ENCODE measurements at places on chromosomes 1 and 21. TPM values are rescaled to one million over a fixed set of nuclear protein-coding genes. Genes with fewer than 3 reads are reported as not detected.
A peak's percentile ranks its signal among the peaks of the same experiment; 100 is the strongest.

DNA sequence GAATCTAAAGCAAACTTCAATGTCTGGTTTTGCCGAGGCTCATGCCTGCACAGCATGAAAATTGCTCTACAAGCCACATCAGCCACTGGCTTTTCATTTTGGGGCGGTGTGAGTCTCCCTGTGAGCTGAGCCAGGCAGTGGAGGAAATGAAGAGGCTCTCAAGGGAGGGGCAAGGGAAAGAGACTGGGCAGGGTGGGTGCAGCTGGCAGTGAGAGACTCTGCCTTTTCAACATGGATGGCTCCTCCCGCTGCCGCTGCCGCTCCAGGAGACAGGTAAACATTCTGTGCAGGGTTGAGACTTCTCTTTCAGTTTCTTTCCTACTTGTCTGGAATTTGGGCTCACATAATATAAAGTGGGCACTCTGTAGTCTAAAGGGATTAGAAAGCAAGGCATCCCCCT, 11.3 kb upstream of the CTSE start:
- H3K4me3 ChIP-seq = no peak overlapping the region
- H3K27ac ChIP-seq = no peak overlapping the region
- H3K36me3 ChIP-seq = no peaks in the 10 kb centered on the region
- peaks cover 64% of the 10 kb centered on the region for H3K27me3 ChIP-seq

- no peak for DNase-seq
- H3K27ac ChIP-seq = peak overlapping the region; percentile 71
- H3K4me3 ChIP-seq = no peak overlapping the region
- no peaks in the 10 kb centered on the region for H3K27me3 ChIP-seq
Observed at GRCh38 chr1:172394141-172394751, 26.2 kb upstream of the C1orf105 start.

- H3K36me3 ChIP-seq = no peaks in the 10 kb centered on the region
- no peak overlapping the region for H3K27ac ChIP-seq
- no peak for DNase-seq
- peaks cover 16% of the 10 kb centered on the region for H3K4me1 ChIP-seq
- no peaks in the 10 kb centered on the region for H3K27me3 ChIP-seq
Observed at GRCh38 chr1:183227422-183228346, 41.6 kb downstream of the LAMC2 start.

DNA sequence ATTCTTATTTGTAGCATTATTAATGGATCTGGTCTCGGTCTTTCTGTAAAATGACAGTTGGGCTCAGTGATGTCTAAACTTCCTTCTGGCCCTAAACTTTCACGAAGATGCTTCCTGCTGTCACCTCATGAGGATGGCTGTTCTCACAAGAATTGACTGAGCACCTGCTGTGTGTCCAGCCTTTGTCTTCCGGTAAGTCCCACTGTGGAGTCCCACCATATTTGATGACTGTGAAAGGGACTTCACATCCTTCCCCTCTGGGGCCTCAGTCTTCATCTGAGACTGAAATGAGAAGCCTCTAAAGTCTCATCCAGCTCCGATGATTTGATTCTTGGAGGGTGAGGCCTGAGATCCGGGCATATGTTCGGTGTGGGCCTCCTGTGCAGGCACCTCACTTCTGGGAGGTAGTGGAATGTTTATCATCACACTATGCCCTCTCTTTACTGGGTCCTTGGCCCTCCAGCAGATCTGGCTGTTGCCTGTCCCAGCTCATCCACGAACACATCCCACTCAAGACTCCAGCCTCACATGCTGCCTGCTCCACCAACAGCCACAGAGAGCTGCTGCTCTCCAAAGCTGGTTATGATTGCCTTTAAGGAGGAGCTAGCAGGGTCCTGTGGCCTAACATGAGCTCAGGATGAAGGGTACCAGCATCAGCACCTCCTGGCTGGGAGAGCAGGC, 95.8 kb downstream of the KCNN3 start:
- peaks cover 29% of the 10 kb centered on the region for H3K27me3 ChIP-seq
- no peaks in the 10 kb centered on the region for H3K4me1 ChIP-seq

- H3K27ac ChIP-seq = no peak overlapping the region
- DNase-seq = no peak
- H3K4me3 ChIP-seq = no peak overlapping the region
- H3K36me3 ChIP-seq = peaks cover 27% of the 10 kb centered on the region
Observed at GRCh38 chr1:145846201-145846612, 777 bp downstream of the NUDT17 start.

DNA sequence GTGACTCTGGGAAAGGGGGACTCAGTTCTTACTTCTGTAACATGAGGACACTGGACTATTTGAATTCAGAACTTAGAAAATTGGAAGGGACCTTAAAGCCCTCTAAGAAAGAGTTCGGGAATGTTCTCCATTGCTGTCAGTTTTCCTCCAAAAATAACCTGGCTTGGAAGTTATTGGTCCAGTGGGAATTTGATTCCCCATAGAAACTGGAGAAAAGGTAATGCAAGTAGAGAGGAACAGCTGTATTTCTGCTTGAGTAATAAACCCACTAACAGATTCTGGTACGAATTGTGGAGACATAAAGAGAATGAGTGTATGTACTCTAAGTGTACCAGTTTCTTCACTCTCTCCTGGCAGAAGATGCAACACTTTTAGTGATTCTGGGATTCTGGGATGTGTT, 1.8 kb downstream of the ZBED6 start:
- peak overlapping the region; percentile 98 for H3K27ac ChIP-seq
- H3K4me1 ChIP-seq = peaks cover 45% of the 10 kb centered on the region
- H3K36me3 ChIP-seq = peaks cover 22% of the 10 kb centered on the region
- DNase-seq = no peak

DNA sequence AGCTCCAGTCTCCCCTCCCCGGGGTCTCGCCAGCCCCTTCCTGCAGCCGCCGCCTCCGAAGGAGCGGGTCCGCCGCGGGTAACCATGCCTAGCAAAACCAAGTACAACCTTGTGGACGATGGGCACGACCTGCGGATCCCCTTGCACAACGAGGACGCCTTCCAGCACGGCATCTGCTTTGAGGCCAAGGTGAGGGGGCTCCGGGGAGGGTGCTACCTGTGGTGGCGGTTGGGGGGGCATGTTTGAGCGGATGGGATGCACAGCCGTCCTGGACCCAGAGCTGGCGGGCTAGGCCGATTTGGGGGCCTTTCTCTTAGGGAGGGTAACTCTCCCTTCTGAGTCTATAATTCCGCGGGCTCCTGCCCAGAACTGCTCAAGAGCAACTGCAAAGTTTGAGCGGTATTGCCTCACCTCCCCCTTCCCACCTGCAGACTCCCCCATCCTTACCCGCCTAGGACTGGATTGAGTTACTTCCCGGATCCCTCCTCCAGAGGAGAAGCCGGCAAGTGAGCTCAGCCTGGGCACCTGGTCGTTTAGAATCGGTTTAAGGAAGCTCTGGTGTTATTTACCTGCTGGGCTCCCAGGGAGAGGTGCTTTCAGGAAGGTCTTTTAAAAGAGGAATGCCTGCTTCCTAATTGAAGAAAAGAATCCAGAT, 730 bp downstream of the NOS1AP start:
- H3K4me3 ChIP-seq = peak overlapping the region; percentile 77
- H3K36me3 ChIP-seq = no peaks in the 10 kb centered on the region
- H3K27me3 ChIP-seq = peaks cover 54% of the 10 kb centered on the region
- no peak for DNase-seq
- H3K4me1 ChIP-seq = peaks cover 19% of the 10 kb centered on the region

- peaks cover 4% of the 10 kb centered on the region for H3K4me1 ChIP-seq
- H3K4me3 ChIP-seq = no peak overlapping the region
- H3K27ac ChIP-seq = no peak overlapping the region
Observed at GRCh38 chr1:201404722-201405483, 5.8 kb upstream of the LAD1 start.

DNA sequence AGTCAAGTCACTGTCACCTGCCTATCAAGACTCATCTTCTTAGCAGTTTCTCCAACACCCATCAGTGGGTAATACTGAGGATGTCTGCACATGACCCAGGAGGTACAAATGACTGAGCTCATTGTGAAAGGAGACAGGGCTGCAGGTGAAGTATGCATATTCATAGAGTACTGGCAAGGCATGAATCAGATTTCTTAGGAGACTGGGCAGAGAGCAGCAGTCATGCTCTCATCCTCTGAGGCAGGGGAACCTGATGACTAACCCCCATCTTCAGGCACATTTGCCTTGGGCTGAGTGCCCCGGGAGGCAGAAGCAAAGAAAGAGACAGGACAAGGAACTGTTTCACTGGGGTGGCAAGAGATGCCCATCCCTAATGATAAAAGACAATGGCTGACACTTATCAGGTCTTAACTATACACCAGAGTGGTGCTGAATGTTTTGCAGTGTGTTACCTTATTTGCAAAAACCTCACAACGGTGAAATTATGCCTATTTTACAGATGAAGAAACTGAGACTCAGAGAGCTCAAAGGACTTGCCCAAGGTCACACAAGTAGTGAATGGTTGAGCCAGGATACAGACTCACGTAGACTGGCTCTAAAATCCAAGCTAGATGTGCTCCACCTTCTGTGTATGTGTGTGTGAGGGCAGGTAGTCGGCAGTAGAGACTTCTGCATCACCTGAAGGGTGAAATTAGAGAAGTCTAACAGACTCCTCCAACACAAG, 9.2 kb upstream of the GRHL3 start:
- peaks cover 2% of the 10 kb centered on the region for H3K27me3 ChIP-seq
- no peak overlapping the region for H3K4me3 ChIP-seq
- no peak overlapping the region for H3K27ac ChIP-seq
- peaks cover 12% of the 10 kb centered on the region for H3K4me1 ChIP-seq

DNA sequence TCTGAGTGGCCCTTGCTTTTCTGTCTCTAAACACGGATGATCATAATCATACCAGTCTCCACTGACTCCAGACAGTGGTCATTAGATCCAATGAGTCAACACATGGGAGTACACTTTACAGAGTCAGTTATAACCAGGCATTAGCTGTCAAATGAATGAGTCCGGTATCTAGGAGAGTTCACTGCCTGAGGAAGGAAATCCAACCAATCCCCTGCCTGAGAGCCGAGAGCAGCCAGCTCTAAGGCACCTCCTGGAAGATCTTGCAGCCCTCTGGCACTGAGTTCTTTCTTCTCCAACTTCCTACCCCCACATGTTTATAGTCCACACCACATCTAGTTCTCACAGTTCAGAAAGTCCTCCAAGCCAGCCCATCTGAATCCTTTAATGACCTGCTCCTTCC, 29.4 kb upstream of the RBM15 start:
- no peak for DNase-seq
- no peaks in the 10 kb centered on the region for H3K36me3 ChIP-seq
- no peak overlapping the region for H3K4me3 ChIP-seq
- peaks cover 4% of the 10 kb centered on the region for H3K27me3 ChIP-seq
- H3K4me1 ChIP-seq = peaks cover 25% of the 10 kb centered on the region
- no peak overlapping the region for H3K27ac ChIP-seq

DNA sequence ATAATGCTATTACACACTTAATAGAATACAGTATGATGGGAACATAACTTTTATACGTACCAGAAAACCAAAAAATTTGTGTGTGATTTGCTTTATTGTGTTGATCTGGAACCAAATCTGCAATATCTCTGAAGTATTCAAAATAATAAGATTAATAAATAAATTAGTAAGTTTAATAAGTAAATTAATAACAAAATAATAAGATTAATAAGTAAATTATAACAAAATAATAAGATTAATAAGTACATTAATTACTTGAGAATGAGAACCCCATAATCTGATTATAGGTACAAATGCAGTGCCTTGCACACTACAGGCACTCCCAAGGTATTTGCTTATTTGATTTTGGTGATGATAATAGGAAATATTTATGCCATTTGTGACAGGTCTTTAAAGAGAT, 267.4 kb downstream of the ZNF326 start:
- no peak overlapping the region for H3K27ac ChIP-seq

GRCh38 chr1:246066573-246066972, 440.5 kb downstream of the SMYD3 start:
- no peak overlapping the region for H3K4me3 ChIP-seq
- DNase-seq = no peak
- no peaks in the 10 kb centered on the region for H3K36me3 ChIP-seq
- no peak overlapping the region for H3K27ac ChIP-seq
- peaks cover 15% of the 10 kb centered on the region for H3K4me1 ChIP-seq

- peaks cover 3% of the 10 kb centered on the region for H3K27me3 ChIP-seq
- no peak overlapping the region for H3K4me3 ChIP-seq
- H3K4me1 ChIP-seq = no peaks in the 10 kb centered on the region
- peak; percentile 38 for DNase-seq
- H3K36me3 ChIP-seq = no peaks in the 10 kb centered on the region
Observed at GRCh38 chr1:242055749-242056320, 56.9 kb upstream of the MAP1LC3C start.

DNA sequence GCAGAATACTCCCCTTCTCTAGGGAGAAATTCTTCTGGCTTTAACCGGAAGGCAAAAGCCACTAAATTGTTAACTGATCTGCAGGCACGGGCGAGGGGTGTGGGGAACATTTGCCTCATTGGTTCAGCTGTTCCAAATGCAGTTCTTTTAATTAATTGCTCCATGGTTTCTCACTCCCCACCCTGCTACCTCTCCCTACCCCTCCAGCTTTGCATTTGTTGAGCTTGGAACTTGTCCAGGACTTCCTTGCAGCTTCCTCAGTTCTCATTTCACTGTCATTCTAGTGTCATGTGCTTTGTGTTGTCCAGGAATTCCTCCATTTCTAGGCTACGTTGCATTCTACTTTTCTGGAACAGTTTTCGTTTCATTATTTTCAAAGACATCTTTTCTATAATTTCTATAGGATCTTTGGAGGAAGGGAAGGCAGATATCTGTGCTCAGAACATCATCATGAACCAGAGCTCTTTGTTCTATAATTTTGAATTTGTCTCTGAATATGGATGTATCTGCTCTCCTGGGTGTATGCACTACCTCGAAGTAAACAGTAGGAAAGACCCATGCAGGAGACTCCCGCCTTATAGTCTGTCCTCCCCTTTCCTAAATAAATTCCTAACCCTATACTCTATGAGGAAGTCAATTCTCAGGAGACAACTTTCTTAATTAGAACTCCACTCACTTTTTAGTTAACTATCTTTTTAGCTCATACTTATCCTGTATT, 132.4 kb upstream of the LMO4 start:
- no peak for DNase-seq
- peaks cover 8% of the 10 kb centered on the region for H3K27me3 ChIP-seq
- no peak overlapping the region for H3K4me3 ChIP-seq

DNA sequence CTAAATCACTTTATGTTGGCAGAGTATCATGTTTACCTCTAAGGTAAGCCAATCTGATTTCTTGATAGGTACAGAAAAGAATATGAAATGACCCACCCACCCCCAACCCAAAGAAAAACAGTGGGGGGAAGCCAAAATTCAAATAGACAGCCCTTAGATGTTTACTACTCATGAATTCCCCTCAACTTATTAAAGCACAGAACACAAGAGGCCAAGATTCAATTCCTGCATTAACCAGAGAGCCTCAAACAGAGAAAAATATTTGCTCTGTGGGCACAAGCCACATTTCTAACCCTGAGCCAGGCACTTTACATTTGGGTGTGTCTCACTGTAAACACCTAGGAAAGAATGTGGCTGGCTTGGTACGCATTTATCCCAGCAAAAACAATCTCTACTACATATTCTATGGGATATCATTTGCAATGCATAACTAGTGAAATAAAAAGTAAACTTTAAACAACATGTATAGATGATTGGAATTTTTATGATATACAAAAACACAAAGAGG, 84.3 kb downstream of the PTPN14 start:
- no peaks in the 10 kb centered on the region for H3K27me3 ChIP-seq
- H3K4me3 ChIP-seq = no peak overlapping the region
- peaks cover 14% of the 10 kb centered on the region for H3K36me3 ChIP-seq
- H3K27ac ChIP-seq = peak overlapping the region; percentile 77
- peaks cover 57% of the 10 kb centered on the region for H3K4me1 ChIP-seq
- no peak for DNase-seq

Gene DCDC2B
- total RNA-seq = not detected

Gene KRTAP11-1
- total RNA-seq = not detected

Gene ACTA1
- 0.55 TPM for total RNA-seq

Gene KLF17
- not detected for total RNA-seq

Data from osteocyte (in vitro differentiated cells).